Thymus (tissue), 14 donors: ENCODE measurements at places on chromosomes 11 and 22.

DNA sequence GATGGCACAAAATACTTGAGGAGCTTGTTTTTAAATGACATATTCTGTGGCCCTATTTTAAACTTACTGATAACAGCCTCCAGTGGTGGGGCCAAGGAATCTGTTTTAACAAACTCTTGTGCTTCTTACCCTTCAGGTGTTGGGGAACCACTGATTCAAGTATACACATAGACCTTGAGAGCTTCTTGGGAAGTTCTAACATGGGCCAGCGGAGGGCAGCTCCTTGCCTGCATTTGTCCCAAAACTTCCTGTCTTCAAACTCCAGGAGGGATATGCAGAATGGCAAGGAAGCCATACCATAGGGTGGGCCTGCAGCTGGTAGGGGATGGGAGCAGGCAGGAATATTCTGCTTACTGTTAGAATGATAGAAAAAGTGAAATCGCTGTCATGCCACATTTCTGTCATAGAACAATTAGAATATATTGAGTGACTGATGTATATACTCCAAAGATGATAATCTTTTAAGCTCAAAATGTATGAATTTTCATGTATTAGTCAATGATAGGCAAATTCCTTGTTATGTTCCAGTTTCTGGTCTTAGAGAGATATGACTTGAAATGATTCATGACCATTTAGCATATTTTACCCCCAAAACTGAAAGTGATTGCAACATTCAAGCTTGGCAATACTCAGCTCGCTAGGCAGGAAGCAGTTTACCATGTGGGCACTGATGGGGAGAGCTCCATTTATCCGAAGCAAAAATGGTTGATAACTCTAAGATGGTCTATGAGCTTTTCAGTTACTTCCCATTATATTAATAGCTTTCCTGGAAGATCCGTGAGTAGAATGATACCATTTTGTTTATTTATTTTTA is 9.2 kb downstream of the EXT2 start:
- no peak for DNase-seq

- DNase-seq: no peak
Observed at GRCh38 chr11:110349138-110349996, 53.0 kb upstream of the RDX start.

DNA sequence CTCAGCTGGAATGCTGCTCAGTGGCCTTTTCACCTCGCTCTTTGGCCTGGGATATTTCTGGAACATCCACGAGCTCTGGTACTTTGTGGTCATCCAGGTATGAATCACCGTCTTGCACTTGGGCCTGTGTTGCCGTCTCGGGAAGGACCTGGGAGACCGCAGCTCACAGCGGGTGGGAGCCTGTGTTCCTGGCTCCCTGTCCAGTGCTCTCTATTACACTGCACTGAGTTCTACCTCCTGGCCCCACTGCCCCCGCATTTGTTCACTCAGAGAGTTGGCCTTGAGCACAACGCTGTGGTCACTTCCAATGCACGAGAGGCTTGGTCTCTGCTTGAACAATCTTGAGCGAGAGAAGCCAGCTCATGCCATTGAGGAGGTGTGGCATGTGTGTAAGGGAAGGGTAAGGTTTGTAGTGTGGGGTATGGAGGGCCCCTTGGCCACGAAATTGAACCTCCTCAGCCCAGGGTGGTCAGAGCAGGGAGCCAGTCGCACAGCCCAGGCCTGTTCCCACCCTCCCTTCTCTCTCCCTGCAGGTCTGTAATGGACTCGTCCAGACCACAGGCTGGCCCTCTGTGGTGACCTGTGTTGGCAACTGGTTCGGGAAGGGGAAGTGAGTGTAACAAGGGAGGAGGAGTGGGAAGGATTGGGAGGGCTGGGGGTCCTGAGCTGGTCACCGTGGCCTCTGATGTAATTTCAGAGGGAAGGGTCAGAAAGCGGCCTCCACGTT is 16.2 kb downstream of the SLC37A2 start:
- DNase-seq: no peak

- DNase-seq: no peak
Observed at GRCh38 chr11:3841426-3842350, 929 bp upstream of the RHOG start.

GRCh38 chr11:16981651-16982194 is 32.5 kb downstream of the PLEKHA7 start:
- DNase-seq: no peak

GRCh38 chr22:28331695-28332094 is 347.9 kb downstream of the TTC28 start:
- DNase-seq: no peak

- no peak for DNase-seq
Observed at GRCh38 chr22:22796724-22797123, 90.9 kb upstream of the IGLL5 start.

GRCh38 chr11:78961247-78961646 is 386.6 kb upstream of the NARS2 start:
- DNase-seq: no peak

DNA sequence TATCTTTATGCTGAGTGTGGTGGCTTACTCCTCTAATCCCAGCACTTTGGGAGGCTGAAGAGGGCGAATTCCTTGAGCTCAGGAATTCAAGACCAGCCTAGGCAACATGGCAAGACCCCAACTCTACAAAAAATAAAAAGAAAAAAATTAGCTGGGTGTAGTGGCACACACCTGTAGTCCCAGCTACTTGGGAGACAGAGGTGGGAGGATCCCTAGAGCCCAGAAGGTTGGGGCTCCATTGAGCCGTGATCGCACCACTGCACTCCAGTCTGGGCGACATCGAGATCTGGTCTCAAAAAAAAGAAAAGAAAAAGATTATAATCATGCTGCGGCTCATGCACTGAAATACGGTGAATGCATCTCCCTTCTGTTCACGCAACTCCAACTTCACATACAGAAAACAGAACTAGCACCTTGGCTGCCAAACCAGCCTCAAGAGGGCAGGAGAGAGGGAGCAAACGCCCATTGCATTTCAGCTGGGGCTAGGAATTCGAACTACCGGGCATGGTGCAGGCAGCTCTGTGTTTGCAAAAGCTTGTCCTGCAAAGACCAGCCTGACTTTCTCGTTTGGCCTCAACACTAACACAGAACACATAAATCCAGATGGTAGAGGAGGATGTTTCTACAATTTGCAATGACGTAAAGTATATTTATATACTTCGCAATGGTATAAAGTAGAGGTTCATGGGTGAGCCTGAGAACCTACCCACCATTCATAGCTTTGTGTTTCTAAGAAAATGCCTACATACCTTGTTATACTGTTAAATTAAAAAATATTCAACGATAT is 6.3 kb upstream of the SYNGR1 start:
- DNase-seq: peak; percentile 64

DNA sequence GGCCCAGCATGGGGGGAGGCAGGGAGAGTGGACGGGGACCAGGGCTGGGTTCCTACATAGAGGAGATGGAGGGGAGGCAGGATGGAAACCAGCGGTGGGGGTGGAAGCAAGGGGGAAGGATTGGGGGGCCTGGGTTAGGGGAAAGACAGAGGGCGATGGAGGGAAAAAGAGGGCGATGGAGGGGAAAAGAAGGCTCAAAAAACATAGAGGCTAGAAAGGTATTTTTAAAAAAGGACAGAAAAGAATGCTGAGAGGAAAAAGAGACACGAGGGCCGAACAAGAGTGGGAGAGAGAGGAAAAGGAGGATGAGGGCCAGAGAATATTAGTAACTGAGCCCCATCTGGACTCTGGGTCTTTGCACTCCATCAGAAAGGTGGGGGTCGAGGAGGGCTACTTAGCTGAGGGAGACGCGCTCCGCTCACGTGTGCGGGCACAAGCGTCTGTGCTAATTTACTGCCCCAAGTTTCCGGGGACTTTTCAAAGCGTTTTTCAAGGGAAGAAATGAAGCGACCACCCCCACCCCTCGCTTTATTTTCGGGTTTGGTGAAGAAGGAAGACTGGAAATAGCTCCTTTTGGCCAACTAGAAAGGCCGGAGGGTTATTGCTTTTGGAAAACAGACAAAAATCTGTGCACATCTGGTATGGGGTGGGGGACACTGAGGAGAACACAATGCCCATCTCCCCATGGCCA is 14.5 kb downstream of the PAX6 start:
- no peak for DNase-seq
